Right renal cortex interstitium (tissue), 3 donors: ENCODE measurements at places on chromosomes 6 and 20. TPM values are rescaled to one million over a fixed set of nuclear protein-coding genes. Genes with fewer than 3 reads are reported as not detected.

DNA sequence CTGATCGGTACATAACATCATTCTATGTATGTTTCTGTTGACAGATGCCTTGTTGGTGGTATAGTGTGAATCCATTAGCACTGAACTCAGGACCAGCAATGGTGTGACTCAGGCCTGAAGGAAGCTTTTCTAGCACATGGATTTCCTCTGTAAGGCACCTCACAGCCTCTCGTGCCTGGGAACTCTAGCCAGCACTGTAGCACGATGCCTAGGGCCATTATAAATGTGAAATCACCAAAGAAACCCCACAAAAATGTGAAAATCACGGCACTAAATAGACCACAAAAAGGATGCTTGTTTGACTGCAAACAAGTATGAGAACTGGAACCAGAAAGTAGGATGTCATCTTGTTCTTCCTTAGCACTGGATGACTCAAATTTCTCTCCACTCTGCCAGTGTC lies 63.7 kb upstream of the NKX2-2 start:
- DNase-seq, result no peak

DNA sequence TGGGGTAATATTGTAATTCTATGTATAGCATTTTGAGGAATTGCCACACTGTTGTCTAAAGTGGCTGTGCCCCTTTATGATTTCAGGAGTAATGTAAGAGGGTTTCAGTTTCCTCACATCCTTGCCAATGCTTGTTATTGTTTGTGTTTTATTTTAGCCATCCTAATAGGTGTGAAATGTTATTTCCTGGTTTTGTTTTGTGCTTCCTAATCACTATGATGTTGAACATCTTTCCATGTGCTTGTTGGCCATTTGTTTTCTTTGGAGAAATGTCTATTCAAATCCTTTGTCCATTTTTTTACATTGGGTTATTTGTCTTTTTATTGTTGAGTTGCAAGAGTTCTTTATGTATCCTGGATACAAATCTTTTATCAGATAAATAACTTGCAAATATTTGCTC lies 97.3 kb upstream of the MLIP start:
- DNase-seq, result no peak

GGTLC1 gene
- polyA plus RNA-seq, result not detected

GHRH gene
- not detected for polyA plus RNA-seq

DNA sequence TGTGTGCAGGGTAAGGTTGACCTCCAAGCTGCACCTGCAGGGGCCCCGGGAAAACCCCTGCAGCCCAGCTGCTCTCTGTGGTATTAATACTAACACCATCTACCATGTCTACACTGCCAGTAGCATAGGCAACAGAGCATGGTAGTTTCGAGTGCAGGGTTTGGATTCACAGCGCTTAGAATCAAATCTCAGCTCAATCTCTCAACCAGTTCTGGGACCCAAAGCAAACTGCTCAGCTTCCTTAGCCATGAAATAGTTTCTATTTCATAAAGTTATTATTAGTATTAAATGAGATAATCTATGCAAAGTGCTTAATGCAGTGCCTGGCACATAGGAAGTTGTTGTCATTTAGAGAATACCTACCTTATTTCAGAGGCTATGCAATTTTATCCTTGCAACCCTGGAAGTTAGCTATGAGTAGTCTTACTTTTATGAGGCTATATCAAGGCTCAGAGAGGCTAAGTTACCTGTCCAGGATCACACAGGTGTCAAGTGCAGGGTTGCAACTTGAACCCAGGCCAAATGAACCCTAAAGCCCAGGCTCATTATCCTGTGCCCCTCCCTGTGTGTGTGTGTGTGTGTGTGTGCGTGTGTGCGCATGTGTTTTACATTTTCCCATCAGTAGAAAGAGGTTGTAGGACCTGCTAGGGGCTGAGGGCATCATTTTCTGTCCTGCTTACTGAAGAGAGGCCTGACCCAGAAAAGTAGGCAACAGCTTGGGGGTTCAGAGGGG lies 27.6 kb upstream of the MRPS18A start:
- DNase-seq, result no peak

COMMD7 gene
- polyA plus RNA-seq, result 71.2 TPM

DNA sequence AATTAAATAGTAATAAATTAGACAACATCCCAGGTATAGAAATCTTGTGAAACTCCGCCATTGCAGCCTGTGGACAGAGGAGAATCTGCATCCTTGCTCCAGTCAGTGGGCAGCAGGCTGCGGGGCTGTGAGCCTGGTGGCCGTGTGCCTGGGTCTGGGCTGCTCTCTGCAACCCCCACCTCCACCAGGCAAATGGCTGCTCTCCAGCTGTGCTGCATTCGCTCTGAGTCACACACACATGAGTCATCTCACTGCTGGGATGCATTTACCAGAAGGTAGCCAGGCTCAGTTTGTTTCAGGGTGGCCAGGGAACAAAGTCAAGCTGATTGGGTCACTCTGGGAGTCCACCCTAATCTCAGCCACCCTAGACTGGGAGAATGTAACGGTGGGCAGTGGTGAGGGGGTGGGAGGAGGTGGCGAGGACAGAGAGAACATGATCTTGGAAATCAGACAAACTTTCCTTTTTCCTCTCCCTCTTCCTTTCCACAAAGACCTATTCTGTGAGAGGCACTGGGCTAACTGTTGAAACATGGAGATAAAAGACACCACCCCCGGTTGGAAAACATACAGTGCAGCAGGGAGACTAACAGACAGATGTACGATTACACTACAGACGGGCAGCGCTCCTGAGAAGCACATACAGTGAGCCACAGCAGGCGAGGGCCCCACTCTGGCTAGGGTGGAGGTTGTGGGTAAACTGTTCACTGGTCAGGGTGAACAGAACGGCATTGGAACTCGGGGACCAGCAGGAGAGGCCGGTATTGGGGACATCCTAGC lies 59.2 kb downstream of the TRAM2 start:
- no peak for DNase-seq

DNA sequence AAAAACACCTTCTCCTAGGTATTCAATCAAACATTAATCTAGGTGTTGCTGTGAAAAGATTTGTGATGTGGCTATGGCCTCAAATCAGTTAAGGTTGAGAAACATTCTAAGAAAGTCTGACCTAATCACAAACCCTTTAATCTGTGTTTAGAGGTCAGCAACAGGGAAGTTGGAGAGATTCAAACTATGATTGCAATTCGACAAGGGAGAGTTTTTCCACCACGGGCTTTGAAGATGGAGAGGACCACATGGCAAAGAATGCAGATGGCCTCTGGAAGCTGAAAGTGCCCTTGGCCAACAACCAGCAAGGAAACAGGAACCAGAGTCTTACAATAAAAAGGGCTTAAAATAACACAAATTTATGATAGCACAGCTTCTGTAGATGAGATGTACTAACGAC lies 29.6 kb upstream of the LGSN start:
- DNase-seq, result no peak

DNA sequence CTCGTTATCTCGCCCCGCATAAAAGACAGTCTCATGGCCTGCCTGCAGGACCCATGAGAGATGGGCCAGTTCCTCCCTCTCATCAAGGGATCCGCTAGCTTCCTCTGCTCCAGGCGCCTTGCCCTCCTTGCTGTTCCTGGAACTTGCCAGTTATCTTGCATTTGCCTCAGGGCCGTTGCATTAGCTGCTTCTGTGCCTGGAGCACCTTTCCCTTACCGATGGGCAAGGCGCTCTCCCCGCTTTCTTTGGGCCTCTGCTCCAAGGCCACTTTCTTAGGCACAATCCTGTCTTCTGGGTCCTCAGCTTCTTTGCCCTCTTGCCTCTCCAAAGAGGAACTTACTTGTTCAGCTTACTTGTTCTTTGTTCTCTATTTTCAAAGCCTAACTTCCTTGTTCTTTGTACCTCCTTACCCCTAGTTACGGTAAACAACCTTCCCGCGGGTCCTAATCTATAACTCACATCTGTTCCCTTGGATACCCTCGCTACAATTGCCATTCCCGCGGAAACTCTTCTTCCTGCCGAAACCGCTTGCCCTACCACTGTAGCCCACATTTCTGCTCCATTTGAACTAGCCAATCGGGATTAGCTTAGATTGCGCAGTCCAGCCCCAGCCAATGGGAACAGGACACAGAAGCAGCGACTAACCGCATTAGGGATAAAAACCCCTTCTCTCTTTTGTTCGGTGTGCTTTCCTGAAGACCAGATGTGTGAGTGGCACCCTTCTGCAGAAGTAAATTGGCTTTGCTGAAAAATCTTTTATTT lies 887 bp upstream of the NSFL1C start:
- no peak for DNase-seq

- DNase-seq, result no peak
These were observed 45.2 kb downstream of the KIF16B start for GRCh38 chr20:16528078-16528477.

DNA sequence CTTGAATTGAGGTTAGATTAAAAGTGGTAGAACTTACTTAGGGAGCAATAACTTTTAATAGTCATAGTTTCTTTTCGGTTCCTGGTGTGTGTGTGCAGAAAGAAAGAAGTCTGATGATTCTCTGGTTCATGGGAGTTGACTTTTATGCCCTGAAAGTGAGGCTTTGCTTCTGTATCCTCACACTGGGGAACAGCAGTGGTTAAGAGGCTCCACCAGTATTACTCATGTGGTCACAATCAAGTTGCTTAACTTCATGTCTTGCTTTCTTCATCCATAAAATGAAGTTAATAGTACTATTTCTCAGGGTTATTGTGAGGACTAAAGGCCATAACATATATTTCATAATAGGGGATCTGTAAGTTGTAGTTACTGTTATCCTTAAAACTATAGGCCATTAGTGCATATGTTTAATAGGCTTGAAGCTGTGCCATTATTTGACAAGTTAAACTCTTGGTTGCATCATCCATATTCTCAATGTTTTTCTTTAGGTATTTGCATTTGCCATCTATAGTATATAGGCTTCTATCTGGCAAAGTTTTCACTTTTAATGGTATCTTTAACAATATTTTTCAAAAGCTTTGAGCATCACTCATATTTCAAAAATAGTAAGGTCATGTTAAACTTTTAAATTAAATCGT lies 262.4 kb downstream of the PLCB1 start:
- DNase-seq, result no peak

DNA sequence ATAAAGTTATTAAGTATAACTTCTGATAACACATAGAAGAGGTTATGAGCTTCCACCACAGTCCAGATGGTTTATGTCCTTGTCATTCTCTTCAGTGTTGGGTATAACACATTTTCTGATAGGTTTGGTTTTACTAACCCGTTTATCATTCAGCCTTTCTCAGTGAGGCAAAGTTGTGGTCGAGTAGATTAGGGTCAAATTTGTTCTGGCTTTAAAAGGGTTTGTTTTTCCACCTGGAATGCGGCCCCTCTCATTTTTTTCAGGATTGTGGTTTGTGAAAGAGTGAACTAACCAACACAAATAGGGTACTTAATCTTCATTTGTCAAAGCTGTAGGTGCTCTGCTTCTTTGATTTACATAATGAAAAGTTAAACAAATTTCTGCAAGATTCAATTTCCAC lies 204.2 kb upstream of the ASCC3 start:
- no peak for DNase-seq

FAM209B gene
- polyA plus RNA-seq, result not detected

- no peak for DNase-seq
These were observed 286.9 kb downstream of the PTPRK start for GRCh38 chr6:128233531-128233930.

- DNase-seq, result no peak
These were observed 159.3 kb upstream of the JARID2 start for GRCh38 chr6:15086348-15087158.

- no peak for DNase-seq
These were observed 115.2 kb upstream of the ARMC2 start for GRCh38 chr6:108733051-108733450.

ZNF165 gene
- 4.7 TPM for polyA plus RNA-seq

DNA sequence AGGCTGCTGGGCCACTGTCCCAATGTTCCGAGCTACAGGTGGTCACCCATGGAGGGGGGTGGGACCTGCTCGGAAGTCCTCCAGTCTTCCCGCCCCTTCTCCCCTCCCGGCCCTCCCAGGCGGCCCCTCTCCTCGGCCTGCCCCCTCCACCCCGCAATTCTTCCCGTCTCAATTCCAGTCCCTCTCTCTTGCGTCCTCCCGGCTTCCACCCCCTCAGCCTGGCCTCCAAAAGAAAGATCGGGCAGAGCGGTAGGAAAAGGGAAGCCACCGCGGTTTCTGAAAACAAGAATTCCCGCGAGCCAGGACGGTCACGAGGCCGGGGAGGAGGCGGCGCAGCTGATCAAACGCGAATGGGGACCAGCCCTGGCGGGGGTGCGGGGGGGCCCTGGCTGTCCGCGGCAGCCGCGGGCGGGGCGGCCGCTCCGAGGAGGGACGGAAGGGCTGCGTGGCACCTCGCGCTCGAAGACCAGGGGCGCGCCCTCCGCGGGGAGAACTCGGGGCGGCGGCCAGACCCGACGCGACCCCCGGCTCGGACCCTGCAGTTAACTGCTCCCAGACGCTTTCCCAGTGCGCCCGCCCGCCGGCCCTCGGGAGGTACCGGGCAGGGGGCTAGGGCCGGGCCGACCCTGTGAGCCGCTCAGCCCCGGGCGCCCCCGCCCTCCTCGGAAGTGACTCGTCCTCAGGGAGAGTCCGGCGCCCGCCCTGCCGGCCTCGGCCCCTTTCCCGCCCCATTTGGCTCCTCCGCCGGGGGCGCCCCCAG lies 1.0 kb downstream of the PXDC1 start:
- DNase-seq, result no peak

SERINC3 gene
- polyA plus RNA-seq, result 73.7 TPM

IL17A gene
- not detected for polyA plus RNA-seq

GRCh38 chr20:36845288-36845971 lies 30.5 kb upstream of the TLDC2 start:
- no peak for DNase-seq

DNA sequence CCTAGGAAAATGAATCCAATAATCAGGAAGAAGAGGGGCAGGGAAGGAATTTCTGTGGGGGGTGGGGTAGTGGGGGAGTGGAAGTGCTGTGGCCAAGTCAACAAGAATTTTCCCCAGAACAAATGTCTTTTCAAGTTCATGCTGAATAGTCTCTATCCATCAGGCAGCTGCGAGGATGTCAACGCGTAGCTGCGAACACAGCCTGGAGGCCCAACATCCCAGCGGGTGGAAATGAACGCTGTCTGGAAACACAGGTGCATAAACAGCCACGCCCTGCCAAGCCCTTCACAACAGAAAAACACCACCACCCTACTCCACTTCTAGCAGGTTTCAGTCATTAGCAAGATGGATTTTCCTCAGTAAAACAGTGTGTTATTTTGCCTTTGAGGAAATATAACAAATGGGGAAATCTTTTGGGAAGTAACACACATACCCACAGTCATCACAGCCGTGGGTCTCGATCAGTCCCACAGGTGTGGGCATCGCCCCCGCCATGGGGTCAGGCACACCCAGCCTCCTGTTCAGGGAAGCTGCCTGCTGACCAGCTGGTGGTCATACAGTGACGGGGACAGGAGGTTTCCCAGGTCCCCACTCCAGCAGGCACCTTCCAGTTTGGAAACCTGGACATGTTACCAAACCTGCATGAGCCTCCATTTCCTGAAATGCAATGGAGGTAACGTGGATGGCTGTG lies 112.1 kb upstream of the THBS2 start:
- no peak for DNase-seq

DNA sequence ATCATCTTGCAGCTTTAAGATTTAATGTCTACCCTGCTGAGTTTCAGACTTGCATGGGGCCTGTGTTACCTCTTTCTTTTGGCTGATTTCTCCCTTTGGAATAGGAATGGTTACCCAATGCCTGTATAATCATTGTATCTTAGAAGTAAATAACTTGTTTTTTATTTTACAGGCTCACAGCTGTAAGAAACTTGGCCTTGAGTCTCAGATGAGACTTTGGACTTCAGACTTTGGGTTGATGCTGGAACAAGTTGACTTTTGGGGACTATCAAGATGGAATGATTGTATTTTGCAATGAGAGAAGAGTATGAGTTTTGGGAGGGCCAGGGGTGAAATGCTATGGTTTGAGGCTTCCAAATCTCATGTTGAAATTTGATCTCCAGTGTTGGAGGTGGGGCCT lies 34.9 kb upstream of the CAP2 start:
- no peak for DNase-seq

SLC2A10 gene
- polyA plus RNA-seq, result 16.1 TPM

GRCh38 chr20:54545676-54546358 lies 70.4 kb downstream of the DOK5 start:
- no peak for DNase-seq

PHIP gene
- 56.0 TPM for polyA plus RNA-seq
